ENCODE measurements at places on chromosomes 2 and 18.
A peak's percentile ranks its signal among the peaks of the same experiment; 100 is the strongest.

- no peak overlapping the region for H3K27ac ChIP-seq
- H3K4me1 ChIP-seq, result no peaks in the 10 kb centered on the region
- no peak for DNase-seq
- H3K4me3 ChIP-seq, result no peak overlapping the region
- no peaks in the 10 kb centered on the region for H3K27me3 ChIP-seq
Measured at GRCh38 chr2:133452583-133452982, 115.7 kb downstream of the NCKAP5 start.

DNA sequence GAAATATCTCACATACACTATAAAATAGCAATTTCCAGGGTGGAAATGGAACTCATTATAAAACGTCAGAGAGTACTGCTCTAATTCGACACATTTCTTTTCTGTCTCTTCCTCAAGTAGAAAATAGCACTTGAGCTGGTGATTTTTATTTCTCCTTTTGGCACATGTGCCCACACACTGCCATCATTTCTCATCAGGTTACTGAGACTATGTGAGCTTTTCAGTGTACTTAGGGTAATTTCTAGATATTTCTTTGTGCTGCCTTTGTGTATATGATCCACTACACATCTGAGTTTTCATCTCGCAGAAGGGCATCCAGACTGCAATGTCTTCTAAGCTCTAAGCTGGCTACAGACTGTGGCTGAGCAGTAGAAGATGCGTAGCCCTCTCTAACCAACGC, 62.1 kb upstream of the PGAP1 start:
- H3K4me3 ChIP-seq, result no peak overlapping the region
- no peak for DNase-seq
- H3K27me3 ChIP-seq, result no peaks in the 10 kb centered on the region
- peaks cover 1% of the 10 kb centered on the region for H3K4me1 ChIP-seq
- H3K36me3 ChIP-seq, result no peaks in the 10 kb centered on the region

DNA sequence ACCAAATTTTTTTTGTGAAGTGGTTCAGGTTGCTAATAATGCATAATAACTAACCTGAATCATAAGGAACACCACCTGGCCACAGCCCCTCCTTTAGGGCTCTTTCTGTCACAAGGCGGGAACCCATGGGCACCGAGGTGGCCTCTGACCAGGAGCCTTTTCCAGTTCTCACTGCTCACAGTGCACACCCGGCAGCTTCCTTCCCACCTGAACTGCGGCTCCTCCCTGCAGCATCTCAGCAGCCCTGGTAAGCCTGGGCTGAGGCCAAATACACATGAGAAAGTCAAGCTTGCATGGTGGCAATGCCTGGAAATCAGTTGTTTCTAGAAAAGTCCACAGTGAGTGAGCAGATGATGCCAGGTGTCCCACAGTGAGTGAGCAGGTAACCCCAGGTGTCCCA, 77.6 kb upstream of the SNTG2 start:
- no peak for DNase-seq
- H3K36me3 ChIP-seq, result no peaks in the 10 kb centered on the region
- no peak overlapping the region for H3K4me3 ChIP-seq
- H3K4me1 ChIP-seq, result no peaks in the 10 kb centered on the region
- H3K27me3 ChIP-seq, result no peaks in the 10 kb centered on the region
- H3K27ac ChIP-seq, result no peak overlapping the region

DNA sequence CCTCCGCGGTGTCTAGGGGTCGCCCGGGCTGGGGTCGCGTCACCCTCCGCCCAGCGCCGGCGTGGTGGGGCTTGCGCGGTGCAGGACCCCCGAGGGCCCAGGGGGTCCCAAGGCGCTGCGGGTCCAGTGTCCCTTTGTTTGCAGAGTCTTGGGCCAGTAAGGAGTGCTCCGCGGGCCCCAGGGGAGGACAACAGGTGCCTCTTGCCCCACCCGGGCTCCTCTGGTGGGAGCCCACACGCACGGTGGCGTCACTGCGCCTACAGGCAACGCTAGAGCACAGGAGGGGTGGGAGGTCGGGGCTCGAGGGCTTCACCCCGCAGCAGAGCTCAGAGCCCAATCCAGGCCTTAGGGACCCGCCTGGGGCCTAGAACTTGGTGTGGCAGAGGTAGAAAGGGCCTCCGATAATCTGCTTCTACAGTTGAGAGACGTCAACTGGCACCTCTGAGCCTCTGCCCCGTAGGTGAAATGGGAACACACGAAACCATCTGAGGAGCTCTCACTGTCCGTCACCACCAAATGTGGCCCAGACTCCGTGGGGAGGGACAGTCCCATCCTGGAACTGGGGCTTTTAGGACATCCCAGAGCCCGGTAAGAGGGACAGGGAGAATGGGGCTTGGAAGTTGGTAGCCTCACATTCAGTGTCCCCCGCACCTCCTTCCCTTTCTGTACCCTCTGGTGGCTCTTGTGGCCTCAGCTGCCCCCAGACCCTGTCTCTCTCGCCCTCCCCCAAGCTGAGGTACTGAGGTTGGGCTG, 1.4 kb downstream of the ARID5A start:
- H3K4me3 ChIP-seq, result no peak overlapping the region
- H3K4me1 ChIP-seq, result peaks cover 13% of the 10 kb centered on the region
- DNase-seq, result peak; percentile 25
- H3K36me3 ChIP-seq, result no peaks in the 10 kb centered on the region

- H3K4me3 ChIP-seq, result no peak overlapping the region
- no peaks in the 10 kb centered on the region for H3K4me1 ChIP-seq
- no peaks in the 10 kb centered on the region for H3K27me3 ChIP-seq
- no peaks in the 10 kb centered on the region for H3K36me3 ChIP-seq
- no peak overlapping the region for H3K27ac ChIP-seq
Measured at GRCh38 chr18:66630831-66631230, 26.9 kb upstream of the CDH19 start.

DNA sequence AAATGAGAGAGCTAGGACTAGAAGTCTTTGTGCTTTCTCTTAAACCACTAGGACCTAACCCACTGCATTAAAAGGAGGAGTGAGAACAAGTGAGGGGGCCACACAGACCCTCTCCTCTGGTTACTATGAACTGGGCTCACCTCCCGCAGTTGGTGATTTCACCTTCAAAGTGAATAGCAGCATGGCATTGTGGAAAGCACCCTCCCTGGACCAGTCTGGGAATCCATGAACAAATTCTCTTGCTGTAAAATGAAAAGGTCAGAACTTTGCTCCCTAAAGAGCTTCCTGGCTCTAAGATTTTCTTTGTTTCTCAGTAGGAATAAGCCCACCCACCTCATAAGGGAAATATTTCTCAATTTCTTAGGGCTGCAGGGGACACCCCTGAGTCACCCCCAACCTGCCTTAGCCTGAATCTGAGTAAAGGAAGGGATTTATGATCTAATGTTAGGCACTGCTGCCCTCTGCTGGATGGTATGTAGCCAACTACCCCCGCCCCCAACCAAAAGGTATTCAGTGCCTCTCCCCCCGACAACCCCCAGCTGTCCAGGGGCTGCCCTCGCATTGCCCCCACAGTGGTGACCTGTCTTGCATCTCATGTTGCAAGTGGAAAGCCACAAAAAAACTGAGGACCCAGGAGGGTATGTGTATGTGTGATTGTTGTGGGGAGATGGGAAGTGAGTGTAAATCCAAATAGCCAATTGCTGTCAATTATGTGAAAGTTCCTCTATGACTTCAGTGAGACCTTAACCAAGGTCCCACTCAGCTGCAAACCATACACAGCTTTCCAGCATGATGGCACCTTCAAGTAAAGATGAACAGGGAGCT, 230.9 kb upstream of the SLC14A2 start:
- no peaks in the 10 kb centered on the region for H3K4me1 ChIP-seq
- no peaks in the 10 kb centered on the region for H3K36me3 ChIP-seq
- DNase-seq, result peak; percentile 78
- H3K27ac ChIP-seq, result no peak overlapping the region

GRCh38 chr2:170817093-170818035, 677 bp downstream of the GAD1 start:
- H3K4me3 ChIP-seq, result peak overlapping the region; percentile 16
- no peaks in the 10 kb centered on the region for H3K36me3 ChIP-seq
- H3K27ac ChIP-seq, result no peak overlapping the region
- peaks cover 13% of the 10 kb centered on the region for H3K4me1 ChIP-seq

GRCh38 chr2:196291873-196292800, 120.8 kb upstream of the STK17B start:
- DNase-seq, result peak; percentile 53
- H3K4me3 ChIP-seq, result no peak overlapping the region
- H3K27me3 ChIP-seq, result no peaks in the 10 kb centered on the region
- no peak overlapping the region for H3K27ac ChIP-seq
- H3K36me3 ChIP-seq, result no peaks in the 10 kb centered on the region

GRCh38 chr2:200378652-200379290, 72.3 kb downstream of the SPATS2L start:
- H3K27ac ChIP-seq, result no peak overlapping the region
- no peaks in the 10 kb centered on the region for H3K27me3 ChIP-seq
- DNase-seq, result no peak
- no peaks in the 10 kb centered on the region for H3K36me3 ChIP-seq

- no peak overlapping the region for H3K4me3 ChIP-seq
- DNase-seq, result no peak
- H3K27ac ChIP-seq, result no peak overlapping the region
Measured at GRCh38 chr18:79775441-79776221, 22.1 kb upstream of the KCNG2 start.

DNA sequence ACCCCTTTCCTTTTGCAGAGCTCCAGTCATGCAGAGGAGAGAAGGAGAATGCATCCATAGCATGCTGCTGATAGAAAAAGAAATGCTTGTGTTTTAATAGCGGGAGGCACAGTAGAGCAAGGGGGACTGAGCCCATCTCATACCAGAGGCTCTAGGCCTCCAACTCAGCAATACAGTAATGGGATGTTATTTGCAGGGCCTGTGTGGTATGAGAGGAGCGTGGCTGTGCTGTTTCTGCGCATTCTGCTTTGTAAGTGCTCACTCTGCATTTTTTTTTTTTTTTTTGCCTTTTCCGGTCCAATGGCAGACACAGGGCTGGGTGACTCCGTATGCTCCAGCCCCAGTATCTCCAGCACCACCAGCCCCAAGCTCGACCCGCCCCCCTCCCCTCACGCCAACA, 200.0 kb downstream of the GBX2 start:
- no peaks in the 10 kb centered on the region for H3K4me1 ChIP-seq

GRCh38 chr2:100875516-100876230, 55.7 kb downstream of the NPAS2 start:
- no peak overlapping the region for H3K27ac ChIP-seq
- H3K27me3 ChIP-seq, result no peaks in the 10 kb centered on the region
- no peak for DNase-seq
- H3K4me3 ChIP-seq, result no peak overlapping the region
- no peaks in the 10 kb centered on the region for H3K4me1 ChIP-seq

- no peak overlapping the region for H3K4me3 ChIP-seq
- H3K4me1 ChIP-seq, result no peaks in the 10 kb centered on the region
- H3K27me3 ChIP-seq, result no peaks in the 10 kb centered on the region
- no peaks in the 10 kb centered on the region for H3K36me3 ChIP-seq
- no peak overlapping the region for H3K27ac ChIP-seq
- DNase-seq, result no peak
Measured at GRCh38 chr18:79814373-79814772, 16.6 kb downstream of the KCNG2 start.

All from mesendoderm (in vitro differentiated cells).